T-cell (primary cell): ENCODE measurements at places on chromosomes 16 and 17.
A peak's percentile ranks its signal among the peaks of the same experiment; 100 is the strongest.

- no peaks in the 10 kb centered on the region for H3K36me3 ChIP-seq
- peaks cover 3% of the 10 kb centered on the region for H3K4me1 ChIP-seq
- no peaks in the 10 kb centered on the region for H3K27me3 ChIP-seq
- DNase-seq = peak; percentile 21
- no peak overlapping the region for H3K27ac ChIP-seq
Measured at GRCh38 chr17:60435244-60436167, 13.2 kb downstream of the CHCT1 start.

DNA sequence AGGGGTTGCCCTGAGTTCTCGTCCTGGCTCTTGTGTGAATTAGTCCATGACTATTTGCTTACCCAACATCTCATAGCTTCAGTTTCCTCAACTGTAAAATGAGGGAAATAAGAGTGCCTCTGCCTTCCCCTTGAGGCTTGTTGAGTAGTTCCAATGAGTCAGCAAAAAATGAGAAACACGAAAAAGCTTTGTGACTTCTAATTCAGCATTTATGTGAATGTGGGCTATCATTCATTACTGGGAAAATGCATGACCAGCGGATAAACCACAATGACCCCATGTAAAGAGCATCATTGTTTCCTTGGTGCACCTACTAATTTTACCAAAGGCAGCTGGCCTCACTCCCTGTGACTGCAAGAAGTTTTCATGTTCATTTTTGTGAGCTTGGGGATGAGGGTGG, 374.6 kb upstream of the HSBP1 start:
- no peak for DNase-seq
- no peaks in the 10 kb centered on the region for H3K4me1 ChIP-seq
- H3K4me3 ChIP-seq = no peak overlapping the region
- no peaks in the 10 kb centered on the region for H3K27me3 ChIP-seq
- H3K27ac ChIP-seq = no peak overlapping the region

DNA sequence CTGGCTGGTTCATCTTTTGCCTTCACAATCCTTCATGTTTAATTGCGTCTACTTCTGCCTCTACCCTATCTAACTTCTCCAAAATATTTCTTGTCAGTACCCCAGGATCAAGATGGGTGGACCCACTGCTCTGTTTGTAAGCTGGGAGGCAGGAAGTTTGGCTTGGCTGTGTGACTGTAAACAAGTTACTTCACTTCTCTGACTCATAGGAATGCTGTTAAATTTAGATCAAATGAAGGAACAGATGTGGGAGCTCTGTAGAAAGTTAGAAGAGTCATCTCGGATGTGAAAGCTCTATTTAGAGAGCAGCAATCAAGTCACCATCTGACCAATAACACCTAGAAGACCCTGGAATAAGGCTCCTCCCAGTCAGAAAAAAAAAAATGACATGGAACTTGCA, 55.2 kb upstream of the MRTFB start:
- H3K27ac ChIP-seq = no peak overlapping the region
- DNase-seq = no peak
- H3K27me3 ChIP-seq = peaks cover 4% of the 10 kb centered on the region
- no peaks in the 10 kb centered on the region for H3K36me3 ChIP-seq

GRCh38 chr16:69012906-69013305, 92.5 kb upstream of the HAS3 start:
- DNase-seq = no peak
- no peaks in the 10 kb centered on the region for H3K4me1 ChIP-seq
- no peaks in the 10 kb centered on the region for H3K27me3 ChIP-seq

DNA sequence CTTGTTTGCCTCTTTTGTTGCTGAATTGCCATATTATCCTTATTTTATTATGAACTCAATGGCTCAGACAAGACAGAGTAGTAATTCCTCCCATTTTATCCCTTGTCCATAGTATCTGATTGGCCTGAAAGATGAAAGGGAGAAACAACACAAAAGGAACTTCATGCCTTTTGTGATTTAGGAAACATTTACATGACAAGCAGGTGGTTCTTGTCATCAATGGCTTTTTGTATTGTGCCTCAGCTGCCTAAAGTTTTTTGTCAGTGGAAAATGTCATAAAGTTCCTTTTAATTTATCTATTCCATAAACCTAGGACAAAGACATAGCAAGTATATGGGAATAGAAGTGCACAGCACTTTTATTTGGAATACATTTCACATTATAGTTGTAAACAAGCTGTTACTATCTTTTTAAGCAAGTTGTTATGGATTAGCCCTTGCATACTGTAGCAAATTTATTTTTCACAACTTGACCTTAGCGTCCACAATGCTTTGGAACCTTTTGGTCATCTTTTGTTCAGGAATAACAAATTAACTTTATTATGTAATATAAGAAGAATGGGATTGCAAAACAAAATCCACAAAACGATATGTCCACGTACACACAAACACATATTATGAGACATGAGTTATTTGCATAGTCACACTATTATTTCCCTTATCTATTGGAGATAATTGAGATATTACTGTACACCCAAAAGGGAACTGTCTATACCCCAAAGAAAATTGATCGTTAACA, 12.4 kb upstream of the MPHOSPH6 start:
- no peaks in the 10 kb centered on the region for H3K36me3 ChIP-seq
- H3K4me3 ChIP-seq = no peak overlapping the region
- H3K27me3 ChIP-seq = peaks cover 5% of the 10 kb centered on the region

- H3K27ac ChIP-seq = no peak overlapping the region
- no peaks in the 10 kb centered on the region for H3K4me1 ChIP-seq
- no peaks in the 10 kb centered on the region for H3K27me3 ChIP-seq
- no peak overlapping the region for H3K4me3 ChIP-seq
Measured at GRCh38 chr16:23786964-23787561, 32.2 kb downstream of the CHP2 start.

DNA sequence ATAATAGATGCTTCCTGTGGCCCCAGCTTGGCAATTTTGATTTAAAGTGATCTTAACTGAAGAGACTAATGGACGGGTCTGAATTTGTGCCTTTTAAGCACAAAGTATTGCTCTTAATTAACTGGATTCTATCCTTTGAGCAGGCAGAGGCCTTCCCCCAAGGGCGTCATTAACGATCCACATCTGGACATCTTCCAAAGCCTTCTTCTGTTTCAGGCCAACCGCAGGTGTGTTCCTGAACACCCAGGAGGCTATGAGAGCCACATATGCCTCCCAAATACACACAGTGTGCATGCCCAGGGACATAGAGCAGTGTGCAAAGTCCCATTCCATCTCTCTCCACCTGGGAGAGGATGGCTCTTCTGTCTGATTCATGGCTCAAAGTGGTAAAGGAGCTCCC, 42.3 kb downstream of the MAPT start:
- H3K4me3 ChIP-seq = no peak overlapping the region
- no peak overlapping the region for H3K27ac ChIP-seq
- H3K27me3 ChIP-seq = peaks cover 23% of the 10 kb centered on the region
- H3K4me1 ChIP-seq = no peaks in the 10 kb centered on the region

DNA sequence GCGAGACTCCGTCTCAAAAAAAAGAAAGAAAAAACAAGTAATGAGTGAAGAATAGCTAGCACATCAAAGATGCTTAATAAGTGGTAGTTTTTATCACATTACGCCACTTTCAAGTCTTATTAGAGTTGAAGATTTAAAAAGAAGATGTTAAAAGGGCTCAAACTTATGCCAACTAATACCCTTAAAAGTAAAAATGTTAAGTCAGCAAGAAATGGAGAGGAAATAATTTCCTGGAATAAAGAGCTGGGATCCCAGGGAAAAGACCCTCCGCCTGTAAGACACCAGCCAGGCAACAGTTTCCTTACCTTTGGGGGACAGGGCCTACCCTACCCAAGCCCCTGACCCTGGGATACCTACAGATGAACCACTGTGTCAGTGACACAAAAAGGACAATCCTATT, 3.6 kb downstream of the XPO6 start:
- no peaks in the 10 kb centered on the region for H3K36me3 ChIP-seq
- no peaks in the 10 kb centered on the region for H3K27me3 ChIP-seq
- peaks cover 27% of the 10 kb centered on the region for H3K4me1 ChIP-seq

DNA sequence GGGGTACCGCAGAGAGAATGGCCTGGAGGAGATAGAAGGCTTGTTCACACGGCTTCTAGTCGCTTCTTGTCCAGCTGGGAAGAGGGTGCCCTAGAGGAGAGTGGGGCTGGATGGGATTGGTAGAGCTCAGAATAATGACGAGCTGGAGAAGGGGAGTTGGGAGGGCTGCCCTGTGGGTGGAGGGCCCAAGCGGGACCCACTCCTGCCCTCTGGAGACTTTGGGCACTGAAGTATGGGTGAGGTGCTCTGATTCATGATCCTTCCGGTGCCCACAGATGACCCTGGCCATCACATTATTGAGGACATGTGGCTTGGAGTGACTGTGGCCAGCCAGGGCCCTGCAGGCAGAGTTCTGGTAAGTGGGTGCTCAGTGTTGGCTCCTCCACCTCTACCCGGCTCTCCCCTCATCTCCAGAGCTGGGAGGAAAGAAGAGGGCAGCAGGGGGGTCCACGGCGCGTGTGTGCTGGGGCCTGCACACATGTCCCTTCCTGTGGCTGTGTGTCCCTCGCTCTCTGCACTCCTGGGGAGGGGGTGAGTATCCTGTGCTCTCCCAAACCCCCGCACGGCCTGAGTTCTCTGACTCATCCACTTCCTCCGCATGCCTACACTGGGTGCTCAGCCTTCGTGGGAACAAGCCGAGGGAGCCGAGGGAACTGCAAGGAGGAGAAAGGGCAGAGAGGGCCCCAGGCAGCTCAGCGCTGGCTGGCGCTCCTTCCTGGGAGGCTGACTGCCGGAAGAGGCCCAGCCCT, 8.5 kb downstream of the ITGA3 start:
- H3K4me3 ChIP-seq = no peak overlapping the region
- no peaks in the 10 kb centered on the region for H3K36me3 ChIP-seq
- no peak for DNase-seq
- no peak overlapping the region for H3K27ac ChIP-seq
- no peaks in the 10 kb centered on the region for H3K4me1 ChIP-seq

DNA sequence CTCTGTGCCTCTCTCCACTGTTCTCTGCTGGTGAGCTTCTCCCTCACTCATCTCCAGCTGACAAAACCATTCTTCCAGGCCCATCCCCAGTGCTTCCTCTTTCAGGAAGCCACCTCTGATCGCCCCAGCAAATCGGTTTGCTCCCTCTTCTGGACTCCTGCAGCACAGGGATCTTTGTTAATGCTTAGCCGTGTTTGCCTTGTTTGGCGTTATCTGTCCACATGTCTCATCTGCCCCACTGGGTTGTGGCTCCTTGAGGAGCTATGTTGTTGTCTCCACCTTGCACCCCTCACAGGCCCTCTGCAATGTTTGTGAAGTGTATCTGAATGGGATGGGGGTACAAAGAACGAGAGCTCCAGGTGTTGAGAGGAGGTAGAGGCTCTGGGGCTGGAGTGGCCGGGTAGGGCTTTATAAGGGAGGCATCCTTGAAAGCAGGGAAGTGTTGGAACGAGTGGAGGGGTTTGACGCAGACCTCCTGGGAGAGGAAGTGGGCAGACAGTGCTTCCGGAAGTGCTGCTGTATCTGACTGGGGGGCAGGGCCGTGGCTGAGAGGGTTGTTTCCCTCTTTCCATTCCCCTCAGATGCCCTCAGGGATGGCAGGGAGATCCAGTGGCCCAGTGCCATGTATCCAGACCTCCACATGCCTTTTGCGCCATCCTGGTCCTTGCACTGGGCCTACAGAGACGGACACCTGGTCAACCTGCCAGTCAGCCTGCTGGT, 27.8 kb downstream of the CASKIN2 start:
- peaks cover 32% of the 10 kb centered on the region for H3K4me1 ChIP-seq
- H3K27ac ChIP-seq = peak overlapping the region; percentile 89
- H3K27me3 ChIP-seq = no peaks in the 10 kb centered on the region
- H3K36me3 ChIP-seq = peaks cover 21% of the 10 kb centered on the region
- DNase-seq = peak; percentile 48

DNA sequence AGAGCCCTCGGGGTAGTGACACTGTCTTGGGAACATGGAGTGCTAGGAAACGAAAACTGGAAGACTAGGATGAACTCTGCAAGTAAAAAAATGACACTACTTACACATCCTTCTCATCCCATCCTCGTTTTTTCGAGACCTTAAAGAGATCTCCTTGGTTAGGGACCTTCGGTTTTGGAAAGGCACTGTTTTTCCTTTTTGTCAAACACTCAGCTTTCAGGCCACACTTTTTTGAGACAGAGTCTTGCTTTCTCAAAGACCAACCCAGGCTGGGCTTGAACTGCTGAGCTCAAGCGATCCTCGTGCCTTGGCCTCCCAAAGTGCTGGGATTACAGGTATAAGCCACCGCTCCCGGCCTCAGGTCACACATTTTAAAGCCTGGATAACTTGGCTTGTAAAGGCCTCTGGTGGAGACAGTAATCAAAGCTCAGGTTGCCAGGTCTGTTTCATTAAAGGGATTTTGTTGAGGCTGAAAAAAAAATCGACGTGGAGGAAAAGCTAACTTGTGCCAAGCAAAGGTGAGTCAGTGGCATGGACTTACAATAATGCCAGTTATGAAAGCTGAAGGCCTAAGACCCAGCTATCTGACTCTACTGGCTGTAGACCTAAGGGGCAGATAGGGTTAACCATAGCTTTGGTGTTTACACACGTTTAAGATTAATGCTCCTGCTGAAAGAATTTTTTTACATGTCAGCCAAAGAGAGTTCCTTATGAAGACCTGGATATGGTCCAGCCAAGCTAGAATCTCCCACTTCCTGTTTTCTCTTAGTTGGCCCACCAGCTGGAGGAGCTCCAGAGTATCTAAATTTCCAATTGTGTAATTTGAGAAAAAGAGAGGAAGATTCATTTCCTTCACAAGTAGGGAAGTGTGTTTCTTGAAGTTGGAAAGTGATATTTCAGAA, 823 bp downstream of the NBR1 start:
- peak overlapping the region; percentile 87 for H3K4me3 ChIP-seq
- no peak for DNase-seq
- H3K27ac ChIP-seq = peak overlapping the region; percentile 99
- peaks cover 35% of the 10 kb centered on the region for H3K4me1 ChIP-seq

DNA sequence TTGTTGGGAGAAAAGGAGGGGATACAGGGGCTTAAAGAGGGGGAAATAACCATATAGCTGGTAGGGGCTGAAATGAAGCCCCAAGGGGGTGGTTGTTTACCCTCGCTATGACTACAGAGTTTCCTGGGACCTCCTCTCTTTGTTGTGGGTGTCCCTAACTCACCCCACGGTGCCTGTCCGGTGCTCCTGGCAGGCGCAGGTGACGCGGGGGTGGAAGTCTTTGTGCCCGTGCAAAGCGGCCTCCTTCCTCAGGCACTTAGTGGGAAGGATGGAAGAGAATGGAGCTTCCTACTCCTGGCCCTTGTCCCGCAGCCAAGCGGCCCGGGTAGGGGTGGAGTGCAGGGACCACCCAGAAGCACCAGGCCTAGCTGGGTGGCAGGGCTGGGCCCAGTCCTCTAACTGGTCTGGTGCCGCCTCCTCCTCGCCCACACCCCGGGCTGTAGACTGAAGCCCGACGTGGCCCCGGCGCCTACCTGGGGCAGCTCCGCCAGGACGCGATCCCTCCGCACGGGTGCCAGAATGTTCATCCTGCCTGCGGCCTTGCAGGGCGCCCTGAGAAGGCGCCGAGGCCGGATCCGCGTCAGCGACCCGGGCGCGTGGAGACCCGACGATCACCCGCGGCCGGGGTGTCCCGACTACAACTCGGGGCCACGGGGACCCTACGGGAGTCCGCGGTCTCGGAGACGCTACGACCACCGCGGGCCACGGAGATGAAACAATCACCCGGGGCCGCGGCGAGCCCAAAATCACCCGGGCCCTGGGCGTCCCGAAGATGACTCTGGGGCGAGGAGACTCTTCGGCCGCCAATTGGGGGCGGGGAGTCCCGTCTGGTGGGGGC, 709 bp downstream of the RAB34 start:
- DNase-seq = no peak
- H3K27ac ChIP-seq = no peak overlapping the region
- H3K4me1 ChIP-seq = peaks cover 57% of the 10 kb centered on the region
- H3K36me3 ChIP-seq = no peaks in the 10 kb centered on the region

- no peak overlapping the region for H3K4me3 ChIP-seq
- H3K4me1 ChIP-seq = peaks cover 4% of the 10 kb centered on the region
- no peaks in the 10 kb centered on the region for H3K36me3 ChIP-seq
- H3K27ac ChIP-seq = no peak overlapping the region
- no peak for DNase-seq
- no peaks in the 10 kb centered on the region for H3K27me3 ChIP-seq
Measured at GRCh38 chr17:69239611-69240600, 11.3 kb upstream of the ABCA10 start.
